ENCODE measurements at places on chromosomes 11 and 22. TPM values are rescaled to one million over a fixed set of nuclear protein-coding genes. Genes with fewer than 3 reads are reported as not detected.

Gene C22orf15
- 0.52 TPM for total RNA-seq

GRCh38 chr11:96123301-96123700 lies 199.4 kb upstream of the MTMR2 start:
- DNase-seq: no peak

- no peak for DNase-seq
These were observed 69.7 kb downstream of the APIP start for GRCh38 chr11:34846467-34846866.

GRCh38 chr11:47918882-47919495 lies 61.4 kb upstream of the PTPRJ start:
- DNase-seq: no peak

DNA sequence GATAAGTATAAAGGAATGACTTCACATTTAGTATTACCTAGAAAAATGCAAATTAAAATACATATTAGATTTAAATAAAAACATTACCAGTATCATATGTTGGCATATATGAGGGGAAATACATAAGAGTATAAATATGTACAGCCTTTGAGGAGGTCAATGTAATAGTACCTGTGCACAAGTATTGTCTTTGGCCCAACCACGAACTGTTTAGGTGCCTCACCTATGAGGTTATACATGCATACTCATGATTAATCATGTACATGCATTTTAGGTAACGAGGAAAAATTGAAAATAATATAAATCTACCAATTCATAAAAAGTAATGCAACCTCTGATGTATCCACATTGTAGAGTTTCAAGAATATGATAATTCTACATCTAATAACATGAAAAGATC lies 909.8 kb downstream of the METTL15 start:
- DNase-seq: no peak

DNA sequence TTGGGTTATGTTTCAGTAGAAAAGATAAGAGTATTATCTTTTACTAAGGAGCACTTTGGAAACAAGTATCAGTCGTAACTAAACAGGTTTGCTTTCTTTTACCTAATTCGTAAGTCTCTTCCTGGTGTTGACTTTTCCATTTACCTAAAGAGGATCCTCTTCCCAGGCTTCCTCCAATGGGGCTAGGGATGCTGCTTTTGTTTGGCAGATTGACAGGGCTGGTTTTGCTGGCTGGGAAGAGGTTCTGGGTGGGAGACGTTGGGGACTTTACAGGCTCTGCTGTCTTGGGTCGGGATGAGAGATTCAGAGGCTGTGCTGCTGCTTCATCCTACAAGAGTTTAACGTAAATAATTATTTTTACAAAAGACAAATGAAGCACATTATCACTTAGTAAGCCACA lies 306.7 kb downstream of the SOX6 start:
- DNase-seq: no peak

DNA sequence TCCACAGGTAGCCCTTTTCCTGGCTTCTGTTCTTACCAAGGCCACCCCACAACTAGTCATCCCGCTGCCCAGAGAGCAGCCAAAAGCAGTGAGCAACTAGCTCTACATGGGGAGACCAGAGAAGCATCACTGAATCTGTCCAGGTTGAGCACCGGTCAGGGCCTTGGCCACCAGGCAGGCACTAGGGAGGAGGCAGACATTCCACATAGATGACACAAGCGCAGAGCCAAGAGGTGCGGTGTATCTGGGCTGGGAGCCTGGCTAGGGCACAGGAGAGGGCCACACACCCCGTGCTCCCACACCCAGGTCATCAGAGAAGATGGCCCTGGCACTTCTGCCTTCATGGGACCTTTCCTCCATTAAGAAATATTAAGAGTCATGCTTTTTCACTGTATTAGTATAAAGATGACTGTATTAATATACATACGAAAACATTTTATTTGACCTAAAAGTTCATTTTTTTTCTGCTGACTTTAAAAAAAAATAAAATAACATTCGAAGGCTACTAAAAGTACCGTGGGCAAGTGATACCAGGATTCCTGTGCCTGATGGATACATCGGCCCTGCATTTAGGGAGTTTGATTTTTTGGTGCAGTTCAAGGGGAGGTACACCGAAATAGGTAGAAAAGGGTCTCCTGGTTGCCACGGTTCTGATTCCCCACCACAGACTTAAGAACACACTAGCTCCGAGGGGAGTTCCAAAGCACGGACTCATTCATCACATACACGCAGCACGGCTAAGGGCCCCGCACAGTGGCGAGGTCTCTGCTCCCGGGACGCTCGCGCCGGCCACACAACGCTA lies 1.2 kb downstream of the DGCR2 start:
- no peak for DNase-seq

GRCh38 chr22:48575618-48576332 lies 1251.9 kb downstream of the BRD1 start:
- no peak for DNase-seq

DNA sequence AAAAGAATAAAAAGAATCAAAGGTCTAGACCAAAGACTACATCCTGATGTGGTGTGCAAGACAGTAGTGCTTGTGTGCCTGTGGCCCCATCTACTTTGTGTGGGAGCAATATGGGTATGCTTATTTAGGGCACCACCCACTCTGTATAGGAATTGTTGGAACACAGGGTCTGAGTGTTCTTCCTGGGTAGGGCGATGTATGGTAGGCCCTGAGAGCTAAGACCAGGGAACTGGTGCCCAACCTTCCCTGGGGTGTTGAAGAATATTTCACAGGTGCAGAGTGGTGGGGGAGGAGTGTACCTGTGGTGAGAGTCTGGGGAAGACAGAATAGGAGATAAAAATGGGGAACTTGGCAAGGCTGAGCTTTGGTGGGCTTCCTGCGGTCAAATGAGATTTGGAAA lies 41.9 kb downstream of the MICAL2 start:
- no peak for DNase-seq
